ENCODE measurements at places on chromosomes 13 and 19. TPM values are rescaled to one million over a fixed set of nuclear protein-coding genes. Genes with fewer than 3 reads are reported as not detected.

- no peak for DNase-seq
- no peaks in the 10 kb centered on the region for H3K4me1 ChIP-seq
- no peak overlapping the region for H3K27ac ChIP-seq
- H3K27me3 ChIP-seq = no peaks in the 10 kb centered on the region
- H3K36me3 ChIP-seq = no peaks in the 10 kb centered on the region
These were observed 62.1 kb downstream of the DGKH start for GRCh38 chr13:42110410-42111155.

- H3K36me3 ChIP-seq = no peaks in the 10 kb centered on the region
- H3K4me1 ChIP-seq = no peaks in the 10 kb centered on the region
- H3K27me3 ChIP-seq = no peaks in the 10 kb centered on the region
- peak; percentile 55 for DNase-seq
- no peak overlapping the region for H3K27ac ChIP-seq
These were observed 2.9 kb downstream of the LILRA2 start for GRCh38 chr19:54576411-54576976.

CEACAM6 gene
- total RNA-seq = not detected

DNA sequence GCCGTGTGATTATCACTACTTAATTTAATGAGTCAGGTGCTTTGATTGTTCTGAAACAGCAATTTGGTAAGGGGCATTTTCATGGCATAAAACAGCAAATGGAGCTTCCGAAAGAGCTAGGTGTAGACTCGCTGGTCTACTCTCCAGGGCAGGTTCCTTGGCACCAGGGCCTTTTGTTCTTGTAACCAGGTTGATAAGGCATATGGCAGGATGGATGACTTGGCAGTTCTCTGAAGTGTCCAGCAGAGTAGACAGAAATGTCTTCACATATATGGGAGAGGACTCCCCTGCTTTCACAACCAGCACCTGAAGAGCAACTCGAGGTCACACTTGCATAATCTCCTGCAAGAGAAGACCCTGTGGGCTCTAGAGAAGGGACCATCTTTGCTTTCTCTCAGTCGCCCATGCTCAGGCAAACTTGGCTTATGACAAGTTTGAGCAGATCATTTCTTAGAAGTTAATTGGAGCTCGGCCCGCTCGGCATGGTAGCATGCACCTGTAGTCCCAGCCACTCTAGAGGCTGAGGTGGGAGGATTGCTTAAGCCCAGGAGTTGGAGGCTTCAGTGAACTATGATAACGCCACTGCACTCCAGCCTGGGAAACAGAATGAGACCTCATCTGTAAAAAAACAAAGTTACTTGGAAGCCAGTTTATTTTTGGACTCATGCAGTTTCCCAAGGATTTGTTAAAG is 23.3 kb upstream of the WASF3 start:
- no peaks in the 10 kb centered on the region for H3K27me3 ChIP-seq
- H3K4me3 ChIP-seq = no peak overlapping the region
- DNase-seq = no peak
- H3K4me1 ChIP-seq = no peaks in the 10 kb centered on the region
- no peak overlapping the region for H3K27ac ChIP-seq

BCAM gene
- 59.9 TPM for total RNA-seq

DNA sequence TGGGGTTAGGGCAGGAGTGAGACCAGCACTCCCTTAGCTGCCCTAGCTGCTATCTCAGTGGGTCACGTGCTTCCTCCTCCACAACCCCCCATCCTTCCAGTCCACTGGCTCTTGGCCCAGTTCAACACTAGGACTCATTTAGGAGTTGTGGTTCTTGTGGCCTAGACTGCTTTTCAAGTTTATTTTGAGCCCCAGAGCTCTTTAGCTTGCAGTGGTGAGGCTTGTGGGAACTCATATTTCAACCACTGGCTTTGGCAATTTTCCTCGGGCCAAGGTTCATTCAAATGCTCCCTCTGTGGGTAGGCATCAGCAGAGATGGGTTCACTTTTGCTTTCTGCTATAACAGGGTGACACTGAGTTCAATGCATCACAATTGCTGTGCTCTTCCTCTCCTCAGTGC is 436.2 kb upstream of the SLITRK5 start:
- DNase-seq = no peak
- peaks cover 6% of the 10 kb centered on the region for H3K36me3 ChIP-seq
- H3K4me1 ChIP-seq = no peaks in the 10 kb centered on the region
- H3K27ac ChIP-seq = no peak overlapping the region
- H3K4me3 ChIP-seq = no peak overlapping the region

BICRA gene
- 30.0 TPM for total RNA-seq

PROSER1 gene
- total RNA-seq = 24.1 TPM

Measured in endodermal cell (in vitro differentiated cells).